ENCODE measurements at places on chromosomes 3 and 15.

- no peak for DNase-seq
Observed at GRCh38 chr3:123421353-123422174, 27.3 kb downstream of the ADCY5 start.

- peak; percentile 37 for DNase-seq
Observed at GRCh38 chr15:95760508-95760907, 570.0 kb upstream of the NR2F2 start.

GRCh38 chr15:38202361-38202760 lies 50.3 kb upstream of the SPRED1 start:
- DNase-seq, result no peak

DNA sequence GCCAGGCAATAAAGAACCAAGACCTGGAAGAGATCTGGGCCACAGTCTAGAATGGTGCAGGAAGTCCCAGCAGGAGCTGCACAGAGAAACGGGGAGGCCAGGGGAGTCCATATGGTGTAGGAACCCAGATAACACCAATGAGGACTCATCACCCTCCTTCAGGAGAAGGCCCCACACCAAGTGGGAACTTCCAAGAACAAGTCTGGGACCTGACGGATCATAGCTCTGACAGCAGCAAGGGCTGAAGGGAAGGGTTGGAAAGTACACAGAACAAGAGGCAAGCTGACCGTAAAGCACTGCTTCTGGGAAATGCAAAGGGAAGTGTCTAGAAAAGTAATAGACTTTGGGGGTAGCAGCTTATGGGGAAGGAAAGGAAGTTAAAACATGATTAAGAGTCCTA lies 34.5 kb downstream of the ANO10 start:
- no peak for DNase-seq

DNA sequence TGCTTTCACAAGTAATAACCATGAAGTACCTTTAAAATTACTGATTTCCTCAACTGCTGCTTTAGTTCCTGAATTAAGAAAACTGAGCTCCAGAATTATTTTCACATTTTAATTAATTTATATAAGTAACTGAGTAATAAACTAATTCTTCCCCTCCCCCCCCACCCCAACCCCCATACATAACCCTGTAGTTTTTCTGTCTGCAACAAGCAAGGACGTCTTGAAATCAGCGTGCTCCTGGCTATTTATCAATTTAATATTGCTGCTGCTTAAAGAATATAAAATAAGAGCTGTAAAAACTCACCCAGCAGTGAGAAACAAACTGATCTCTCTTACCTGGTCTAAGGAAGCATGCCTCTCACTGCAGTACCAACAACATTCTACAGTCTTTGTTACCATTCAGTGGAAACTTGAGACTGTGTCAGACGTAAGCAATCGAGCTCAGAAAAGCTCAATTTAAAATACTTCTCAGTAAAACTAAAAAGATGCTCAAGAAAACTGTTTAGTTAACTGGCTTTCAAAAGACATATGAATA lies 121.0 kb downstream of the TFDP2 start:
- DNase-seq, result peak; percentile 65

GRCh38 chr3:139745831-139746230 lies 68.1 kb upstream of the NMNAT3 start:
- DNase-seq, result no peak

- DNase-seq, result no peak
Observed at GRCh38 chr3:17573396-17573795, 169.0 kb downstream of the TBC1D5 start.

DNA sequence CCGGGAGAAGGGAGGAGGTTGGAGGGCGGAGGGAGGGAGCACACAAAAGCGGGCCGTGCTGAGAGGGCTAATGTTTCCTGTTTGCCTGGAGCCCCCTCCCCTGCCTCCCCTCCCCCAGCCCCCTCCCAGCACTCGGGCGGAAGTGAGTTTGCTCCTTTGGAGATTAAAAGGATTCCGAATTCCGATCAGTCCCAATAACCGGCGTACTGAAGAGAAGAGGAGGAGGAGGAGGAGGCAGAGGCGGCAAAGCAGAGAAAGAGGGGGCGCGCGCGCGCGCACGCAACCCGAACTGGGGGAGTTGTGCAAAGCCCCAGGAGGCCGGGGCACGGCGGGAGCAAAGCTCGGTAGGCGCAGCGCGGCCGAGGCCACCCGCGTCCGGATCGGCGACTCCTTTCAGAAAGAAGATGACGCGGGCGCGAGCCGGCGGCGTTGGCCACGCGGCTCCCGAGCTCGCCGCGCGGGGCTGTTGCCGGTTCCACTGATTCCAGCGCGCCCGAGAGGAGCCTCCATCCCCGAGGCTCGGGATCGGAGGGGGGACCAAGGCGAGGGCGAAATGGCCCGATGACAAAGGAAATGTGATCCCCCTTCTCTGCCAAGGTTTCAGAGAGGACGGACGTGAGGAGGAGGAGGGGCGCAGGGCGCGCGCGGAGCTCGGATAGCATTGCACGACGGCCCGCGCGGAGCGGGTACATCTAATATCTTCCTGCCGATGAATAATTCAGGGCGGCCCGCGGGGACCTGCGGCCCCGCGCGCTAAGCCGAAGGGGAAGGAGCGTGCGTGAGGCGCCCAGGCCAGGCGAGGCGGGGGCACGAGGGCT lies 1.1 kb upstream of the TRIM71 start:
- DNase-seq, result peak; percentile 92

DNA sequence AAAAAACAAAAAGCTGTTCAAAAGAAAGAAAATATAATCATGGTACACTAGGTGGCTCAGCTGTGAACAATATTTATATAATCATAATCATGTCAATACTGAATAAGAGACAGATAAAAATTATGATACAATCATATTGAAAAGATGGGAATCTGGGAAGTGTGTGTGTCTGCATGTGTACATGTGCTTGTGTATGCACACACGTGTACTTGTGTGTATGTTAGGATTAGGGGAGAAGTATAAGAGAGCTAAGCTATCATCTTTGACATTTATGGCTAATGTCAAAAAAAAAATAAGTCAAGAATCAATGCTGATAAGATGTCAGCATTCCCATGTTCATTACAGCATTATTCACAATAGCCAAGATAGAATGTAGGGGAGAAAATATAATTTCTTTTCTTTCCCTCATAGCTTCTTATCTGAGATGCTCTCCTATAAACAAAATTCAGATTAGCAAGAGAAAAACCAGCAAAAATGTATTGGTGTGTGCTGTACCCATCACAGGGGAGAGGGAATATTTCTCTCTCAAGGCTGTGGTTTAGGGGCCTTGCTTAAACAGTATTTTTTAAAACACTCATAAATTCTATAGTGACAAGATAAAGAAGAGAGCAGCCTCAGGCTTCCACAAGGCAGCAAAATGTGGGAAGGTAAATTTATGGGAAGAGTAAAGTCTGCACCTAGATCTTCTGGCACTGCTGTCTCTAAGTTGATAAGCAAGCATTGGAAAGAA lies 63.4 kb upstream of the ITGA11 start:
- DNase-seq, result no peak

GRCh38 chr15:37520026-37520425 lies 414.4 kb upstream of the TMCO5A start:
- no peak for DNase-seq

DNA sequence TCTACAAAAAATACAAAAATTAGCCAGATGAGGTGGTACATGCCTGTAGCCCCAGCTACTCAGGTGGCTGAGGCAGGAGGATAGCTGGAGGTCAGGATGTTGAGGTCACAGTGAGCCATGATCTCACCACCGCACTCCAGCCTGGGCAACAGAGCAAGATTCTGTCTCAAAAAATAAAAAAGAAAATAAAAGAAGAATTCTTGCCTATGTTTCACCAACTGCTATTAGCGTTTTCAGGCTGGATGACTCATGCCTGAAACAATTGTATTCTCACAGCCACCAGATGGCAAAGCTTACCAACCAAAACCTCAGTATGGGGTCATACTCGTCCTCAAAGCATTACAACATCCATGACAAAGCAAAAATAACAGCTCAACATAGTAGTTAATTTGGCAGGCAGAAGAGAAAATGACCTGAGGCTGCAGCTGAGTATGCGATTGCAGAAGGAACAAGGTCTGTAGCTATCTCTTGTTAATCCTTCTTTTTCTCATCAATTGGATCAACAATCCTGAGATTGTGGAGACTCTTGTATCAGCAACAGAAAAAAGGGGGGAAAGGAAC lies 52.2 kb downstream of the TP53BP1 start:
- DNase-seq, result peak; percentile 40

DNA sequence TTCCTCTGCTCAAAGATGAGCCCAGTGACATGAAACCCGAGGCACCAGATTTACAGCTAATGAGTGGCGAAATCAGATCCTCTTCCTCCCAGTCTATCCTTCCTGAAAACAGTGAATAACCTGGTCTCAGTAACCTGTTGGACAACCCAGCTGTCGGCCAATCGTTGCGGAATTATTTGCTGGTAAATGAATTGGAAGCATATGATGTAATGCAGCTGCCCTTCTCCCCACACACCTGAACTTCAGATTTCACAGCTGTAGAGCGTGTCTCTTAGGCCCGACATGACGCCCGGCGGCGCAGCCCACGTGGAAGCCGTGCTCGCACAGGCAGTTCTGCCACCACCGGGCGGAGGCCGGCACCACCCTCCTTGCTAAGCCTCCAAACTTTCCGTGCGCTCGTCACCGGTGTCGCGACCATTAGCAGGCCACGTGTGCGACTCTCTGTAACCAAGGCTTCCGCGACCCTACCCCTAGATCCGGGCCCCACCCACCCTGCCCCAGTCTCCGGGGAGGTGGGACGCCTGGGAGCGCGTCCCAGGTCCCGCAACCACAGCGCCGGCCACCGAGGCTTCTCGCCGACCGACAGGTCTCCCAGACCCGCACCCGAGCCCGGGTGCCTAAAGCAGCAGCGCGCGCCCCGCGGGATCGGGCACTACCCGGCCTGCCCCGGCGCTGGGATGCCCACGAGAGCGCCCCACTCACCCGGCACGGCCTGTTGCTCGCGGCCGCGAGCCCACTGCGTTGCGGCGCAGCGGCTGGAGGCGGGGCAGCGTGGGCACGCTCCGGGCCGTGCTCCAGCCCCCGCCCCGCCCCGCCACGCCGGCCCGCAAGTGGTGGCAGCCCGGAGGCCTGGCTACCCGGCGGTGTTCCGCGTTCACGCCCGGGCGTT lies at the start of gene RIOX2:
TSS of gene RIOX2 (minus strand) at position 753 of the 889 bp plus-strand sequence. CDS start 4,838 bp downstream, outside the sequence.
- peak; percentile 77 for DNase-seq

GRCh38 chr3:155001289-155002010 lies 78.7 kb upstream of the MME start:
- no peak for DNase-seq

DNA sequence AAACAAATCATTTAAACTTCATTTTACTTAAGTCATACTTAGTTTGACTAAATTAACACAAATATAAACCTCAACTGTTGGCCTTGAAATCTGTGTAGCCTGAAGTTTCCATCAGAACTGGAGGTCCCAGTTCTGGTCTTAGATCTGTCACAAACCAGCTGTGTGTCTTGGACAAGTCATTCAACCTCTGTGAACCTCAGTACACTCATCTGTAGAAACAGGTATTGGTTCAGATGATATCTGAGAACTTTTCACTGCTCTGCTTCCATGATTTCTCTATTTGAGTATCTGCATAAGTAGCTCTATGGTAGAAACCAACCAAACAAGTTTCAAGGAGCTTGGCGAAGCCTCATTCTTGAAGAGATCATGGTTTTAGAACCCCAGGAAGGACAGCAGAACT lies 60.4 kb upstream of the SLC2A2 start:
- no peak for DNase-seq

- DNase-seq, result no peak
Observed at GRCh38 chr15:33757516-33758232, 210.6 kb upstream of the CHRM5 start.

GRCh38 chr3:18946524-18946923 lies 201.8 kb upstream of the KCNH8 start:
- peak; percentile 31 for DNase-seq

- no peak for DNase-seq
Observed at GRCh38 chr3:149453140-149453805, 21.2 kb upstream of the TM4SF4 start.

DNA sequence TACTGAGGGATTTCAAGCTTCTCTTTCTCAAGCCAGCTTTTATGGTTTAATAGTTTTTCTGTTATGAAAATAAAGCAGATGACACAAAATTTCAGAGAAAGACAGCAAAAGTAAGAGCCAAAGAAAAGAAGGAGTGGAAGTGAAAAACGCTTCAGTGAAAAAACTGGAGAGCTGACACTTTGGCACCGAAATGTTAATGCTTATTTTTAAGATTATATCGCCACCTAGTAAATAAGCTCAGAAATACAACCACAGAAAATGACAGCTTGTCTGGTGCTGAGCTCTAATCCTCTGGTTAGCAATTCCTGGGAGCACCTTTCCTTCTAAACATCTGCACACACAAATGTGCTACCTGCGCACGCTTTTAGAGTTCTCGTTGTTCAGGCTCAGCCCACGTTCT lies 101.6 kb downstream of the ZPLD1 start:
- peak; percentile 39 for DNase-seq

DNA sequence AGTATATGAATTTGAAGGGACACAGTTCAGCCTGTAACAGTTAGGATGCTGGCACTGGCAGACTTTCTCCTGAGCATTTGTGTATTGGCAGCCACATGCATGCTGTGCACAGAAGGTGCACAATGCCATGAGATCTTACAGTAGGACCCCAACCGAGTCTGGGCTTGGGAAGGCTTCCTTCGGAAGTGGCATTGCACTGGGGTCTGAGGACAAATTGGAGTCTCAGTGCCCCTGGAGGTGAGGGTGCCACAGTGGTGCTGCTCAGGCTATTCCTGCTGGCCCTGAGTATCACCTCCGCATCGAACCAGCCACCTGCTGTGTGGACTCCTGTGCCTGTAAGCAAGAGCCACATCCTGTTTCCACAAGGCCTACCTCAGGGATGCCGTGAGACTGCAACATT lies 99.5 kb downstream of the DNAJB8 start:
- DNase-seq, result no peak

GRCh38 chr3:15456321-15456720 lies 28.9 kb downstream of the EAF1 start:
- no peak for DNase-seq

DNA sequence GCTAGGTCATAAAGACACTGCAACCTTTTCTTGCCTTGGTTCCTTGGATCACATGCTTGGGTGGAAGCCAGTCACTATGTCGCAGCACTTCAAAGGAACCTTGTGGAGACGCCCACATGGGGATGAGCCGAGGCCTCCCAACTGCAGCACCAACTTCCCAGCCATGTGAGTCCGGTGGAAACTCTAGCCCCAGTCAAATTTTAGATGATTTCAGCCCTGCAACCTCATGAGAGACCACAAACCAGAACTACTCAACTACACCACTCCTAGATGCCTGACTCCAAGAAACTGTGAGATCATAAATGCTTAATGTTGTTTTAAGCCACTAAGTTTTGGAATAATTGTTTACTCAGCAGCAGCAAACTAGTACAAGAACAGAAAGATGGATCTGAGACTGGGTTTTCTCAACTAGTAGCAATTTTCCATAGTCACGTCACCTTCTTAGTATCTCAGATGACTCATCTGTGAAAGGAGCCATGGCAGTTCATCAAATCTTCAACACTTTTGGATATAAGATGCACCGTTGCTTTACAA lies 86.5 kb downstream of the MB21D2 start:
- DNase-seq, result no peak

DNA sequence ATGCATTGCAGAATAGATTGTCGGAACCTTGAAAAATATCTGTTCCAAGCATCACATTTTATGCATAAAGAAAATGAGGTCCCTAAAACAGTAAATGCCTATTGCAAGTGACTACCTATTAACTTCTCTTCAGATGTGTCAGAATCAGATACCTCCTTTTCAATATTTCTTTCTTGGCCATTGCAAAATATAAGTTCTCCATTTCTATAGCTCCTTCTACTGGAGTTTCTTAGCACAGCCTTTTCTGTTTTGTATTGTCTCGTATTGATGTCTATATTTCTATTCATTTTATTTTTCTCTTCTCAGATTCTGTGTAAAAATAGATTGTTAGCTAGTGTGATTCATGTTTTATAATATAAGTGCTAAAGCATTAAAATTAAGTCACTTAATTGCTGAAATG lies 63.4 kb downstream of the PPARG start:
- DNase-seq, result no peak

Measured in iPS-NIHi11 (cell line).